ENCODE measurements at places on chromosomes 2 and 18. TPM values are rescaled to one million over a fixed set of nuclear protein-coding genes. Genes with fewer than 3 reads are reported as not detected.

GRCh38 chr2:156448766-156449165, 12.6 kb downstream of the GPD2 start:
- no peak for DNase-seq

- DNase-seq = no peak
Observed at GRCh38 chr18:41144441-41144840, 810.6 kb upstream of the PIK3C3 start.

Gene NABP1
- total RNA-seq = 86.0 TPM

GRCh38 chr2:240599141-240599583, 12.6 kb downstream of the CAPN10 start:
- no peak for DNase-seq

DNA sequence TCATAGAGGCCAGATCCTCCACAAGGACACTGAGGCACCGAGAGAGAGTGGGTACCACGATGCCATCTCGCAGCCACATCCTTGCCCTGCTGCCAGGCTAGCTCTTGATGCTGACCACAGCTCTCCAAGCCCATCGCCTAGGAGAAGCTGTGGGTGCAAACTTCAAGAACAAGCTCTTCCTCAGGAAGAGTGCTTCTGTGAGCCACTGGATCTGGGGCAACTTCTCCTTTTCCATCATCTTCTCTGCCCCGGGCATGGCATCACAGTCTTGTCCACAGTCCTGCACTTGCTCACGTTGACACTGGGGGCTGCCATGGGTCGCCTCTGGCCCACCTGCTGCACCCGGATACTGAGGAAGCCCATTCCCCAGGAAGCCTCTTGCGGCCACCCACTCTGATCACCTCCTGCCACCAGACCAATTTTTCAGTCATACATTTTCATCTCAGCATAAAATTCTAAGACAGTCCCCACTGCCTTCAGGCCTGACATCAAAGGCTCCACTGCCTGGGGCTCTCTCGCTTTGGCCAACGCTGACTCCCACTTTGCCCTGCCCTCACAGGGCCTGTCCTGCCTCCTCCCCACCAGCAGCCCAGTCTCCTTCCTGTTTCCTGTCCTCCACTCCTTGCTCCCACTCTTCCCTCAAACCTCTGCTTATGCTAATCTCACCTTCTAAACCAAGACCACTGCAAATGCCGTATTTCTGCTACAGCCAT, 243.9 kb downstream of the AFF3 start:
- DNase-seq = no peak

- DNase-seq = no peak
Observed at GRCh38 chr2:157996799-157997198, 104.9 kb upstream of the UPP2 start.

GRCh38 chr2:219517954-219518778, 3.9 kb downstream of the ASIC4 start:
- DNase-seq = no peak

GRCh38 chr18:73577365-73577764, 570.3 kb downstream of the FBXO15 start:
- no peak for DNase-seq

DNA sequence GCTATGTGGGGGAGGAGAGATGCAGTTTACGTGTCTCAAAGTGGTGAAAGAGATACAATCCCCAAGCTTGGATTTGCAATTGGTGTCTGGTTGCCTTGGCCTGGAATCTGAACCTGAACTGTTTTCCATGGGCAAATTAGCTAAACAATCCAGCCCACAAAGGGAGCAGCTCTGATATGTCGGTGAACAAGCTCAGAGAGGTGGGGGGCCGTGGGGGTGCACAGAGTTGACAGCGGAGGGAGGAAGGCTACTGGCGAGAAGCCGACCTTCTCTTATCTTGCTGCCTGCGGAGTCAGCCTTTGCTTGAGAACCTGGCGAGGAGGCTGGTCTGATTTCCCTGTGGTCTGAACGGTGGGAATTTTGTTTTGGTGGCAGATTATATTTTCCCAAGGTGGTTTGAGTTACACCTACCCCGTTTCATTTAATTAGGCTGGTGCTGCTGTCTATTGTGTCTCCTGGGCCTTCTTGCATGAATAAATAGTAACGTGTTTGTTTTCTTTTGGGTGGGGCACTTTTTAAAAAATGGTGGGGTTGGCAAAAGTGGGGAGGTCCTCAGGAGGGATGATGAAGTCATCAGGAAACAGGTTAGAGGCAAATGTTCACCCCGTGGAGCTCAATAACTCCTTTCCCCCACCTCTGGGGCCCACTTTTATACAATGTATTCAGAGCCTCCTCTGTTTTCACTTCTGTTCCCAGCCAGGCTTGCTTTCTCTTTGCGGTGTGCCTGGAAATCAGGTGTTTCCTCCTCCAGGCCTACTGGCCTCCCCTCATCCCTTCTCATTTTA, 80.9 kb upstream of the IGFBP5 start:
- DNase-seq = no peak

GRCh38 chr2:236971131-236971821, 114.4 kb upstream of the COPS8 start:
- DNase-seq = no peak

Gene ANTXR1
- not detected for total RNA-seq

Gene GULP1
- total RNA-seq = not detected

GRCh38 chr2:26602575-26602974, 38.6 kb downstream of the CIB4 start:
- DNase-seq = no peak

- DNase-seq = peak; percentile 5
Observed at GRCh38 chr2:239162141-239162821, 238.5 kb downstream of the HDAC4 start.

- DNase-seq = no peak
Observed at GRCh38 chr2:98445177-98445682, 572 bp downstream of the INPP4A start.

- DNase-seq = no peak
Observed at GRCh38 chr18:55334875-55335274, 253.1 kb downstream of the TCF4 start.

GRCh38 chr2:158507679-158508078, 50.9 kb downstream of the PKP4 start:
- no peak for DNase-seq

DNA sequence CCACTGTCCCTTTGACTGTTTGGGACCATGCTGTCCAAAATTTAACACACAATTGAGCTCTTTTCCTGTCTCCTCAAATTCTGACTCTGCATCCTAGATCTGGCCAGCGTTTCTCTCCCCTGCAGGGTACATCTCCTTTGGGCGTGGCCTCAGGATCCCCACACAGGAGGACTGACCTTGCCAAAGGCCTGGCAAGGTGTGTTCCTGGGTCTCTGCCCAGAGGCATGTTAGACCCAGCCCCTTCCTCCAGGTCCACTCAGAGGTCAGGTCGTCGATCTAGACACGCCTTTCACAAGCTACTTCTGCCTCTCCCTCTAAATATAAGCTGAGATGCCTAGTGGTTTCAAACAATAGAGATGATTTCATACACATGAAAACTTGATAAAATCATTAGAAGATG, 45.4 kb upstream of the SMIM21 start:
- no peak for DNase-seq

DNA sequence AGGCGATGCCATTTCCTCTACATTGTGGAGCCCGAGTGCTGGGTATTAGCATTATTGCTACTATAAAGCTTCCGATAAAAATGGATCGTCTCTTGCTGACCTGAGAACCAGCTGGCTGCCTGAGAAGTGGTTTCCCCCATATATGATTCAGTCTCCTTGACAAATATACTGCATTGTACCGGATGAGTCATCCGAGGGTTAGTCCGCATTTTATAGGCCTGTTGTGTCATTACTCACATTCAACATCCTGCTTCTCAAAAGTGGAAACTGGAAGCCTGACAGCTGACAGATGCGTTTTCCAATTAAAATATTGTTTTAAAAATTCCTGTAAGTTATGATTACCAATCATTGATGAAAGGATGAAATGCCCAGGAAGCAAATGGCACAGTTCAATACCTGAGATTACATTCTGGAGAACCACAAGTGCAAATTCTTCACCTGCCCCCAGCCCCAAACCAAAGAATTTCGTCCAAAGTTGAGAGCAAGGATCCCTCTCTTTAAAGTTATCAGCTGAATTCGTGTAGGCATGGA, 65.7 kb downstream of the SPRED2 start:
- no peak for DNase-seq

- peak; percentile 16 for DNase-seq
Observed at GRCh38 chr2:127623388-127624319, 22.3 kb upstream of the GPR17 start.

DNA sequence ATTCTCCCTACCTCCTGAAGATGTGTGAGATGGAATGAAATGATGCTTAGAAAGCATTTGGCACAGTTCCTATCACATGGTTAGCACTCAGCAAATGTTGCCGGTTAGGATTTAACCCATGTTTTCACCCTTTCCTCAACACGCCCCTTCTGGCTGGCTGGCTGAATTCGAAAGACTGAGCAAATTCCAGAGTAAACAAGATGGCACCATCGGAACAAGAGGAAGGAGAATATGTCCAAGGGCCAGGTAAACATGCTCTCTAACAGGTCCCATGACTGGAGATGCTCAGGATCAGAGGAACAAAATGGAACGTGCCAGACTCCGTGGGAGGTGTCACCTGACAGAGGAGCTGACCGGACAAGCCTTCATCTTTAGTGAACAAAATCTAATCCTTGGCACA, 145.6 kb downstream of the ANKRD44 start:
- DNase-seq = no peak

DNA sequence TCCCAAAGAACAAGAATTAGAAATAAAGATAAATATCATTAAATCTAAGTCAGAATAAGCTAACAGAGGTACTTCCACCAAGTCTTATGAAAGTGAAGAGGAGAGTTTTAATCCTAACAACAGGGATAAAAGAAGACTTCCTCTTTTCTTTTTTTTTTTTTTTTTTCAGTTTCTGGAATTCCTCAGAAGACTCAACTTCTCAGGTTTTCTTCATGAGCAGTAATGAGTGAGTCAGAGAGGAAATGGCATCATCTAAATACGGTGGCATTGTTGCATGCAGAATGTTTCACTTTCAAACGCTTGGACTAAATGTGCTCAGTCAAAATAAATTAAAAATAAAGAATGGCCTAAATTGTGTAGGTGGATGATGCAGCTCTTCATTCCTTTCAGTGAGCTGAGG, 45.6 kb upstream of the ARHGAP15 start:
- no peak for DNase-seq

DNA sequence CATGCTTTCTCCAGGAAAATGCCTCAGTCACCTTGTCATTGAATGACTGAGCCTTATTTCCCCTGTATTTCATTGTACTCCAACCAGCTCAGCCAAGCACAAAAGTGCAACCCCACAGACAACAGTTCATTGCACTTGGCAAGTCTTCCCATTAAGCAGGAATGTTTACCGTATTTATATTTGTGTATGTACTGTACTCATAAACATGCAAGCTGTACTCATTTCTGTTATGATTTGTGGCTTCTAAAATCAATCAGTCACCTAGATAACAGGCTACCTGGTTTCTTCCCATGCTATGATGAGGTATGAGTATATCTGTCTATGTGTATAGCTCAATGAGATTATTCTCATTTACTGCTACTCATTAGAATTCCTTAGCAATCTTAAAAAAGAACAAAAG, 505.5 kb upstream of the FAM98A start:
- DNase-seq = no peak

DNA sequence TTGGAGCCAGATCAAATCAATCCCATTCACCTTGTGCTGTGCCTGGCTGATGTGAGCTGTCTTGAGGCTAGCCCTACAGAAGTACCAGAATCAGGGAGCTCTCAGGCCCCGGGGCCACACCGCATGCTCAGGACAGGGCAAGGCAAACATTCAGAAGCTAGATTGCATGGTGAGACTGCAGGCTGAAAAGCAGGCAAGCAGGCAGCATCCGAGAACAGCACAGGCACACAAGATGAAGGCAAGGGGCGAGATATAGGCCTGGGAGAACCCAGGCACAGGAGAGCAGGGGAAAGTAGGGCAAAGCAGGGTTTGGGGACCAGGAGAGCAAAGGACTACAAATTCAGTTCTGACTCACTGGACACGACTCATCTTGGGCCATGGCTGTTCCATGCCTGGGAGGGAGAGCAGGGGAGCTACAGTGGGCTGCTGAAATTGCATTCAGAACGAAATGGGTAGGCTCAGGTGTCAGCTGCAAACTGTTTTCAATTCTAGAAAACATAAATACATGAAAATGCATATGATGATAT, 59.6 kb downstream of the GALNT14 start:
- no peak for DNase-seq

DNA sequence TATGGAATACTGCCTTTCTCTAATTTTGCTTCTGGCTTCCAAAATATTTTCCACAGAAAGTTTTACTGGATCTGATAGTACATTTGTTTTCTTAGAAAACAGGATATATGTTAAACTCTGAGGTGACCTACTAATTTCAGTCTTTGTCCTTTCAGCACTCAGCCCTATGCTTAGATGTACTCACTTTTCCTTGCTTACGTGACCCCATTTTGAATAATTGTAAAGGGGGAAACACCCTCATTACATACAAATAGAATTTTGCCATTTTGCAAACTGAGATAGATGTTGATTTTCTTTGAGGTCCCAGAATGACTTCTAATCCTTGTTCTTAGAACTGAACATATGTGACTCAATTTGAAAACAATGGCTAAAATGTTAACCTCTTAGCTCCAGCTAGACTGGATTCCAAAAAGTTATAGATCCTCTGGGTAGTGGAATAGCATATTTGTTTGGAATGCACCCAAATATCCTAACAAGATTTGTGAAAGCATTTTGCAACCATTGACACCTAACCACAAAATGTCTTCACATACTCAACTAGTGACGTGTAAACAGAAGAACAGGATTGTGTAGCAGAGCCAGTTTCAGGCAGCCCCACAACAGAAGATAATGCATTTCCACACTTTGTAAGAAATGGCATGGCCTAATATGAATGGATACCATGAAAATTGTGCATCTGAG, 44.8 kb upstream of the EHBP1 start:
- DNase-seq = no peak

DNA sequence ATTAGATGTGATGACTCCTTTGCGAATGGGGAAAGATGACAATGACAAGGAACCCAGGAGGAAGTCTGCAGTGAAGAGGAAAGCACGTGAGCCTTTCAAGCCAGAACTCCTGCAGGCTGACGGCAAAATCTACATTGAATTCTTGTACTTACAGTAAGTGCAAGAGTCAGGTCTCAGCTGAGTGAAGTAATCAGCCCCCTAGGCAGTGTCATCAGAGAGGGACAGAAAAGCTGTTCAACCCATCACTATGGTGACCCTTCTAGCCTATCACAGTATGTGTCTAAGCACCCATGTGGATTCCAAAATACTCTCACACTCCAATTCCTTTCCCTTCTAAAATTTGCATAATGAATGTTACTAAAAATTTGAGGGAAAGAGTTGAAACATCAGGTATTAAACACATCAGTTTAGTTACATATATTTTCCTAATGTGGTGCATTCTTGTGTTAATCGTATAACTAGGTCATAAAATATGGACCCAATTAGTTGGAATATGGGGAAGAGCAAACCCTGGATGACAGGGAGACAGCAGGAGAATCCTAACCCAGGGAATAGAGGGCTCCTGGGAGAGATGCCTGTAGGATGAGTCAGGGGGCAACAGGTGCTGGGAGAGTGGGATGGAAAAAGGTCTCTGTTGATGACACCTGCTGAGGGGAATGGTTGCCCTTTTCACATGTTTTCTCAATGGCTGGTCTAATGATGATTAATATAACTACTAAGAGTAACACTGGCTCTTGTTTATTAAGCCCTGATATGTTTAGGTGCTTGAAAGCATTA, 39.5 kb downstream of the VWC2L start:
- DNase-seq = no peak
